Kidney capillary endothelial cell (primary cell): ENCODE measurements at places on chromosomes 7 and 10.

DNA sequence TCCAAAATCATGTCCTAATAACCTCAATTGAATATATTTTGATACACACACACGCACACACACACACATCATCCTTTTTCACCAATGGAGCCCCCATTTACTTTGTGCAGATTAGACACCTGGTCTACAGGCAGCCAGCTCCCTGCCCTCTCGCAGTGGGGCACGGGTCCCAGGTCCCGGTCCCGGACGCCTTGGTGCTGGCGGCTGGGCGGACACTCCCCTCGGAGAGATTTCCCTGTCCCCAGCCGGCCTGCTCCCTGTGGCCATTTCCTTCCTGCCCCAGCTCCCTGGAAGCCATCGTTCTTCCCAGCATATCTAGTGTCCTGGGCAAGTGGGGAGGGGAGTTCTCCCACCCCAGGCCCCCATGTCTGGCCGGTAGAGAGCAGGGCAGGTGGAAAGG, 14.6 kb downstream of the DPY19L1 start:
- DNase-seq: no peak

DNA sequence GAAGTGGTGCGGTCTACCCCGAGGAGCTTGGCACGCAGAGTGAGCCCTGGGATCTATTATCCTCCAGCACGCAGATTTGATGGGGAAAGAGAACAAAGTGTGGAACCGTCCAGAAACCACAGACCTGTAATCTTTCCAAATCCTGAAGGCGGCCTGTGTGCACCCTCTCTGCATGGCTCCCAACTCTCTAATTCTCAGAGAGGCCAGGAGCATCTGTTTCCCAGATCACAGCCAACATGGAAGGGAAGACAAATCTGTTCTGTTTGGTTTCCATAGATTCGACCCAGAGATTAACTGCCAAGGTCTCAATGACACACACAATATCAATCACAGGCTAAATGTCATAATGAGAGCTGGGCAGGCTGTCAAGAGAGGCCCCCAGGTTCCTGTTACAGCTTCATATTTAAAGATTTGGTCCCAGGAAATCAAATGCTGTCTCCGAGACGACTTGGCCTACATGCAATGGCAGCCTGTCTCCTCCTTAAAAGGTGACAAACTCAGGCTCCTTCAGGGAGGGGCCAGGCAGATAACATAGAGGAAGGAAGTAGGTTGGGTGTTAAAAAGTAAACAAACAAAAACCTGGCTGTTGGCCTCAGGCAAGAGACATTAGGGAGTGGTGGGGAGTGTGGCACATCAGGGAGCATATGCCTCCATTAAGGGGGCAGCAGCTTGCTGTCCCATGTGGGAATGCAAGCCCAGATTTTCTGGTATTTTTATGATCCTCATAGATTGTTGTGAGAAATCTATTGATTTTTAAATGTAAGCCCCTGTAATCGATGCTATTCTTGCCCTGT, 48.8 kb upstream of the SAMD8 start:
- no peak for DNase-seq

GRCh38 chr7:23607130-23607529, 9.9 kb downstream of the CCDC126 start:
- DNase-seq: no peak

- DNase-seq: peak; percentile 73
Observed at GRCh38 chr7:80499350-80499953, 12.4 kb downstream of the GNAT3 start.

- DNase-seq: no peak
Observed at GRCh38 chr10:87547734-87548311, 43.1 kb downstream of the MINPP1 start.
